ENCODE measurements at places on chromosomes 7 and 10.

DNA sequence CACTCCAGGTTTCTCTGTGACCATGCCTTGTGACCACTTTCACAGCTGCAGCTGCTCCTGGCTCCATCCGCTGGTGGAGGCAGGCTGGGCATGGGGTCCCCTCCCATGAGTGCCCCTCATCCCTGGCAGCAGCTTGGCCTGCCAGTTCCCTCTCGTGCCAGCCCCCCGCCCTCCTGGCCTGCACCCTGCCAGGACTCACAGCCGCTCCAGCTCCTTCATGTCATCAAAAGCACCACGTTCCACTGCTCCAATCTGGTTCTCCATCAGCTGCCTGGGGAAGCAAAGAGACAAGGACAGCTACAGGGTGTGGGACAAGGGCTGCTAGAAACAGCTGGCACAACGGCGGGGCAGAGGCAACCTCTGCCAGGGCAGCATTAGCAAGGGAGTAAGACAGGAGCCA, 22.6 kb downstream of the SLIT1 start:
- DNase-seq = no peak

GRCh38 chr7:121515229-121515628, 119.1 kb upstream of the FAM3C start:
- DNase-seq = no peak

DNA sequence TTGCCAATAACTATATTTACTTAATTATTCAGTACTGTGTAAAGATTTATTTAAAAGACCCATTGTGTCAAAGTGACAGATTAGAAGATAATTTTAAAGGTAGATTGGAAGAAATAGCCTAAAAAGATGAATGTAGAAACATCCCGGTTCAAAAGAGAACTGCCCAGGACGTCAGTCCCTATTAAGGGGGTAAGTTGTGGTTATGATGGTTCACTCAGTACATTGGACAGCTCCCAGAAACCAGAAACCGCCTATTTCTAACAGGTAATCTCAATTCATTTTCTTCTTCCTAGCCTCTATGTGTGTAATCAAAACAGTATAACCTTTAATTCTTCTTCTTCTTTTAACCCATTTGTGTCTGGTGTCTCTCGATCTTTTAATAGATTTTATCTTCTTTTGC, 1.5 kb upstream of the FERD3L start:
- no peak for DNase-seq

DNA sequence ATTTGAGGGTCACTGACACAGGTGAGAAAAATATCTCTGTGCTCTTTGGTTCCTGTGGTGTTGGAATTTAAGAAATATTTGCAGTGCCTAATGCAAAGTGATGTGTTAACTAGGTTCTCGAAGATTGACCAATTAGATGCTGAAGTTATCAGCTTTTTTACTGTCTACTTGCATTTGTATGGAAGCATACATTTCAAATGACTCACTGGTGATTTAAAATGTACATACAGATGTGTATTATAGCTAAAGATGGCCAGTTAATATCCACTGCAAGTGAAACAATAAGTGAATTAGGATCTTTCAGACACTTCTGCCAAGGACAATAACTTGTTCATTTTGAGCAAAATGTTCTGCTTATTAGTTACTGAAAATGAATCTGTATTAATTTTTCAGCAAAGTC, 205.0 kb downstream of the FANK1 start:
- DNase-seq = no peak

DNA sequence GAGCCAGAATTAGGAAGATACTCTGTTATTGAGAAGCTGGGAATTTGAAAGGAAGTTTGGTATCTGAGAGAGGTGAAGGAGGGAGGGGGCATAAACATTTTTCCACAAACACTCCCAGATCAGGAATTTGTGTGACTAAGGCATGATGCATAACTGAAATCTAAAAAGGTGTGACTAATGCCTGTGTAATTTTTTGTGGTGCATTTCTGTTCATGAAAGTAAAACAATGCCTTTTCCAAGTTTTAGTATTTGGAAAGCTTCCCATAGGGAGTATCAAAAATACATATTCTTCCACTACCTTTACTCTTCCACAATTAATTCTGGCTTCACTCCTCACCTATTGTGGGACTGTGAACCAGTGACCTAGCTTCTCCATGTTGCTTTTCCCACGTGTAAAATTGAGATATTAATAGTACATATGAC, 56.4 kb upstream of the CAV2 start:
- DNase-seq = no peak

GRCh38 chr7:11750191-11750590, 81.8 kb downstream of the THSD7A start:
- DNase-seq = no peak

DNA sequence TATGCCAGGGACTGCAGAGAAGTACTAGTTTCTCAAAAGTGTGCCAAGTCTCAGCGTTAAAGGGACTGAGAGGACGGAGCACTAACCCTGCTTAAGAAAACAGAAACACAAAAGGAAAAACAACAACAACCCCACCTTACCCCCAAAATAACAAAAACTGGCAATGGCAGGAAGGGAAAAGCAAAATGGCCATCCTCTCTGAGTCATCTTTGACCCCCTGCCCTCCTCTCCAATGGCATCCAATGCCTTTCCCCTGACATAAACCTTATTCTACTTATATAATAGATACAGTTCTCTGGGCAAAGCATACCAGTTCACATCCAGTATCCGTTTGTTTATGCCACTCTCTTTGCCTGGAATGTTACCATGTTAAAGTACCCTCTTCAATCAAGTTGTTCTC, 1.6 kb downstream of the POLR1F start:
- DNase-seq = no peak

- no peak for DNase-seq
These were observed 3.6 kb downstream of the ELFN1 start for GRCh38 chr7:1673581-1674118.

DNA sequence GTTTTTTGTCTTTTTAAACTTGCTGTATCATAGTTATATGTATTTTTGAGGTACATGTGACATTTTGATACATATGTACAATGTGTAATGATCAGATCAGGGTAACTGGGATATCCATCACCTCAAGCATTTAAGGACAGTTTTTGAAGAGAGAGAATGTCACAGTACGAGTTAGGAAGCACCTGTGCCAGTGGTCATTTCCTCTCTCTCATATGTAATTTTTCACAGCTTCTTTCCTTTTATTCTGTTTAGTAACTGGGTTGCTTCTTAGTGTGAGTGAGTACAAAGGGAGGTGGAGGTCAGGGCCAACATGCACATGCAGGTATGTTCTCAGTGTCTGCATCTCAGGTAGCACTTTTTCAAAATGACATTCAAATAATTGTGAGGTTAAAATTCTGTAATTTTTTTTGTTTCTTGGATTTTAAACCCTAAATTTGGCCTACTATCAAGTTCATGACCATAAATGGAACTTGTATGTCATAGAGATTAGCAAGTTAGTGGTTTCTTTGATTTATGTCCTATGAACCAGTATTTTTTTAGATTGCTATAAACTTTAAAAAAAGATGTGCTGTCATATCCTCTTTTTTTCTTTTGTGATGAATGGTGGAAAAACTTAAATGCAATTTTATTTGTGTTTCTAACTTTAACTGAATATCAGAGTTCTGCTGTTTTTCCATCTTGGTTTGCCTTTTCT, 42.7 kb downstream of the SNX10 start:
- DNase-seq = no peak

GRCh38 chr10:116838143-116838725, 11.1 kb upstream of the ENO4 start:
- DNase-seq = no peak

DNA sequence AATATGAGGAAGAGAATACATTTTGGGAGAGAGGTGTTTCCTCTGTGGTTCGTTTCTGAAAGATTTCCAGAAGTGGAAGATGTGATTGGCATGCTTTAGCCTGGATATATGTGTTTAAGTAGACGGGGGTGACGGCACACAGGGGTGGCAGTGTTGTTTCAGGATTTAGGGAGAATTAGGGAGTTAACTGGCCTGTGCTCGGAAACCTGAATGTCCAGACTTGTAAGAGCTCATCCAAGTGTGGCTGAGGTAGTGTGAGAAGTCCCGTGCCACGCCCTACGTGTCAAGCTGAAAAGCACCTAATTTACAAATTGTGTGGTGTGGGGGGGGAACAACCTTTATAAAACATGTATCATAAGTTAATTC, 1.1 kb downstream of the RALA start:
- DNase-seq = peak; percentile 52

- DNase-seq = no peak
These were observed 49.8 kb downstream of the LHPP start for GRCh38 chr10:124511205-124512039.

GRCh38 chr10:86419101-86419500, 52.5 kb upstream of the GRID1 start:
- no peak for DNase-seq

DNA sequence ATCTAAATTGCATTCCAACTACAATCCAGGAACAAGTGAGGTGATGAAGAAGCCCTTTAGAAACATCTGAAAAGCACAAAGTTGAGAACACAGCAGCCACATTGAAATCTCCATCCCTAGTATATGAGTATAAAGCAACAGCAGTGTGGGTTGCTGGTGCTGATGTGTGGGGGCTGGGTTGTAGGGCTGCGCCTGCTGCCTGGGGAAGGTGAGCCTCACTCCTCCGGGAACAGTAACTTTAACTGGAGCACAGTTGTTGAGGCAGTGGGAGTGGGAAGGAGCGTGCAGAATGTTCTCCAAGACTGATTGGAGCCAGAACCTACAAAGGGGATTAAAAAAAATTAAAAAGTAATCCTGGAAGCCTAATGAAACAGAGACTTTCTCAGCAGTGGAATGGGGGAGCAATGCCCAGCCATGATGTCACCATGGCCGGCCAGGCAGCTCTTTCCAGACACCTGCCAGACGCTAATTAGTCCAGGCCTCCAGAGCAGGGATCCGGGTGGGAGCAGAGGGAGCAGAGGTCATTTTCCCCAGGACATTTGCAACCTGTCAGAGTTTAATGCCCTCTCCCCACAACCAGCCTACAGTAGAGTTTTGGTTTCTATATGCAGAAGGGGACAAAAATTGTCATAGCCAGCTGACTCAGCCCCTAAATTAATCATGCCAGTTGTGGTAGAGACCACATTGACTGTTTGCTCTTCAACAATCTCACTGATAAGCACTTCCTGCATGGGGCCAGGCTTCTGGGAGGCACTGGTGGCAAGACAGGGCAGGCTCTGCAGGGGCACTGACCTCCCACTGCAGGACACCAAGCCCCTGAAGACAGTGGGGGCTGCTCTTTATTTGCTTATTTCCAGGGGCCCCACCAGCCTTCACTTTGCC, 133.0 kb upstream of the ZNF32 start:
- no peak for DNase-seq

GRCh38 chr7:150372271-150373048, 3.8 kb downstream of the REPIN1 start:
- no peak for DNase-seq

- no peak for DNase-seq
These were observed 81.3 kb downstream of the CDK6 start for GRCh38 chr7:92754919-92755581.

DNA sequence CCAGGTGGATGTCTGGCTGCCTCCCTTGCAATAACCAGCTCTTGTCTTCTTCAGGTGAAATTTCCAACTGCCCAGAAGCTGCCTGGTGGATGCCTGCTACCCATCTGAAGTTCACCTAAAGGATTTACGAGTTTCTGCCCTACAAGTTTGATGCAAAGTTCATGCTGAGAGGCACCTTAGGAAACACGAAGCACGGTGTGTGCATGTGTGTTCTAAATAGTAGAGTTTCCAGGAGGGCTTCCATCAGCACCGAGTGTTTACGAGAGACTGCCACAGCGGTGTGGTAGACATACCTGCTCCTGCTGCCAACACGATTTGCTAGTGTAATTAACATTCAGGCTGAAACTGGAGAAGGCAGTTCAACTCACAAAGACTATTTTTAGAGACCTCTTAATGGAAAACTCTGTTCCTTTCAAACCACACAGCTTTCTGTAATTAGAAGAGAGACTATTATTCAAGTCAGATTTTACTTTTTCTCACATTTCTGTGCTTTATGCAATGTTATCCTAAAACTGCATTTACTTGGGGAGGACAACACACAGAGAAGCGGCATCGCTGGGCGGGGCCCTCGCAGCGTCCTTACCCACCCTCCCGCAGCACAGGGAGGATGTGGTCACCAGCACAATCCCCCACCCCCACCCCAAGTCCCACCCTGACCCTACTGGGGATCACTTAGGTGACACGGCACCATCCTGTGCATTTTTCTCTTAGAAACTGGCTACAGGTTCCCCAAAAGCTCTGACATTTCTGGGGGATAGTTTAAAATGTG, 15.5 kb upstream of the CPXM2 start:
- DNase-seq = no peak

GRCh38 chr10:22606164-22606614, 108.2 kb downstream of the PIP4K2A start:
- DNase-seq = peak; percentile 81

DNA sequence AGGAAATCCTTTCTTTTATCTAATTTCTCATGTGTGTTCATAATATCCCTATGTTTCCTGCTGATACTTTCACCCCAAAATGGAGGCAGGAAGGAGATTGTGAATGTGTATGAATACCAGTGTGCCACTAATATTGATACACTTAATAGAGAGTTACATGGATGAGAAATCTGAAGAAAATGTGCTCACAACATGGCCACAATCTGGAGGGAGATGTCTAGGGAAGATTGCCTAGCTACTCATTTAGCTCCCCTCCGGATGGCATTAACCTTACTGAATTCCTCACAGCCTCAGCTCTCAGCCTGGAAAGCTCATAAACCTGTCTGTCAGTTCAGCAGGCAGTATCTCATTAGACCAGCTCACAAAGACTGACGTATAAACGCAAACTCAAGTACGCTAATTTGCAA, 23.4 kb upstream of the DMTF1 start:
- no peak for DNase-seq

- peak; percentile 24 for DNase-seq
These were observed 19.4 kb downstream of the ITGB1 start for GRCh38 chr10:32938554-32939061.

DNA sequence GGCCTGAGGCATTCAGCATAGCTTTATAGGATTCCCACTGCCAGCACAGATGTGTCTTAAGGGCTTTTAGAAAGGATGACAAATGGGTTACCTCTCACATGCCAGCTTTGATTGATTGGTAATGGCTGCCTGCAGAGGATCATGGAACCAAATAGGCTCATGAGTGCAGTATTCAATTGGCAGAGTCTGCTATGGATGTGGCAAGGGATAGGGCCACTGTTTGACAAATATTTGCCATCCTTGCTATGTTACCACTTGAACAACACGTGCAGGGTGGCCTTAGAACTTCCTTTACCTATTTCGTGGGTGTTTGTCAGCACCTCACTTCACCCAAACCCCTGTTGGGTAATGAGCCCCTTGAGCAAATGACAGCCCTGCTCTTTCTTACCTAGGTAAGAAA, 139.2 kb downstream of the C10orf105 start:
- no peak for DNase-seq

DNA sequence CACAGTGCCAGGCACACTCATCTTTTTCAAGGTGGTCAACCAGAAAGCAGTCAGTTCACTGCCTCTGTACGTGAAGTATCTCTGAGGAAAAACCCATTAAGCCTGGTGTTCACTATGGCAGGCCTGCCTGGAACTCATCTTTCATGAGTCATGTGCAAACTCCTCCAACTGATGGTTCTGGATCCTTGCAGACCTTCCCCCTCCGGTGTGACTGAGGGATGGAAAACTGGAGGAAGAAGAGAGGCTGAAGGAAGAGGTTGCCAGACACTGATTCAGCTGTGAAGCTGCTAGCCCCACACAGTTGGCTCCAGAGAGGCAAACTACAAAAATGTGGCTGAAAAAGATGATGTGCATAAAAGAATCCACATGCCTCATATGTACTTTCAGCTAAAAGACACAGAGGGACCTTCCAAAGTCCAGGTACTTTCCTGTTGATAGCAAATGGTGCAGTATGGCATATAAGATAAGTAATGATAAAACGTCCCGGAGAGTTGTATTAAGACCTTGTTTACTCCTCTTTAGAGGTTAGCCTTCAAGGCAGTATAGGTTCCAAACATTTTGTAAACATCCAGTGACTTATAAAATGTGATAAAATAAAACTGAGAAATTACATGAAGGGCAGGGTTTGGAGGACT, 2.7 kb downstream of the CYP3A5 start:
- no peak for DNase-seq
